DMS79 (cell line): ENCODE measurements at places on chromosomes 16 and 17.

- DNase-seq: no peak
Measured at GRCh38 chr16:61858988-61859387, 177.2 kb downstream of the CDH8 start.

GRCh38 chr16:2816751-2817339, at the start of gene PRSS21:
Gene PRSS21, plus strand, starts transcription at chr16:2817237. Its CDS starts 32 bp downstream, at chr16:2817269.
- no peak for DNase-seq

GRCh38 chr17:55734128-55734781, 11.6 kb upstream of the TMEM100 start:
- DNase-seq: no peak

DNA sequence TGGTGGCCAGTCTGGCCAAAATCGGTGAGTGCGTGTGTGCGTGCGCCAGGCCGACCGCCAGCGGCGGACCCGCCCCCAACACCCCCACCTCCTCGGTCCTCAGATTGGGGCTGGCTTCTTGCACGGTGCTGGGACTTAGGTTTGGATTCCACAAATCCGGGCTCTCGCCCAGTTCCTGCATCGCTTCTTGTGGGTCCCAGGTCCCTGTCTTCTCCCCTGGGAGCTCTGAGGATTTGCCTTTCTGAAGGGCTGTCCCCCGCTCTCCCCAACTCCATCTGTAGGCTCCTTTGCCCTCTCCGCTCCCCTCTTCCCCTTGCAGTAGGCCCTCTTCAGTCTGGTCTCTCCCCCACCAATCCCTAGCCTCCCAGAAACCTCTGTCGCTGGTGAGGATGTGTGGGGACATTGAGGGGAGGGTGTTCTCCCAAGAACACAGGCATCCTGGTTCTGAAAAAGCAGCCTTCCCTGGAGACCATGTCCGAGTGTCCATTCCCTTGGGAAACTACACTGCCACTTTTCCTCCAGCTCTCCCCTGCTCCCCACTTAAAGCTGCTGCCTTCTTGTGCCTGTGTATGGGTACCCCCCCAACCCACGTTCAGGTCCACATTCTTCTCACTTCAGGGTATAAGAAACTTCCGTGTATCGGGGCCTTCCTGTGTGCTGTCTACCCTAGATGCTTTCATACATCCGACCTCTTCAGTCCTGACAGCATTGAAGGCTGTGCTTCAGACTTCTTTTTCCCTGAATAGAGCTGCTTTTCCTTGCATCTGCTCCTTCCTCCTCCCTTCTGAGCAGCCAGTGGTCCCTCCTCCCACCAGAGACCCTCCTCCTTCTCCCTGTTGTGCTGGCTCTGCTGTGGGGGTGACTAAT, 632 bp downstream of the SLC9A5 start:
- DNase-seq: no peak

GRCh38 chr16:3861808-3862451, 18.6 kb downstream of the CREBBP start:
- DNase-seq: no peak

DNA sequence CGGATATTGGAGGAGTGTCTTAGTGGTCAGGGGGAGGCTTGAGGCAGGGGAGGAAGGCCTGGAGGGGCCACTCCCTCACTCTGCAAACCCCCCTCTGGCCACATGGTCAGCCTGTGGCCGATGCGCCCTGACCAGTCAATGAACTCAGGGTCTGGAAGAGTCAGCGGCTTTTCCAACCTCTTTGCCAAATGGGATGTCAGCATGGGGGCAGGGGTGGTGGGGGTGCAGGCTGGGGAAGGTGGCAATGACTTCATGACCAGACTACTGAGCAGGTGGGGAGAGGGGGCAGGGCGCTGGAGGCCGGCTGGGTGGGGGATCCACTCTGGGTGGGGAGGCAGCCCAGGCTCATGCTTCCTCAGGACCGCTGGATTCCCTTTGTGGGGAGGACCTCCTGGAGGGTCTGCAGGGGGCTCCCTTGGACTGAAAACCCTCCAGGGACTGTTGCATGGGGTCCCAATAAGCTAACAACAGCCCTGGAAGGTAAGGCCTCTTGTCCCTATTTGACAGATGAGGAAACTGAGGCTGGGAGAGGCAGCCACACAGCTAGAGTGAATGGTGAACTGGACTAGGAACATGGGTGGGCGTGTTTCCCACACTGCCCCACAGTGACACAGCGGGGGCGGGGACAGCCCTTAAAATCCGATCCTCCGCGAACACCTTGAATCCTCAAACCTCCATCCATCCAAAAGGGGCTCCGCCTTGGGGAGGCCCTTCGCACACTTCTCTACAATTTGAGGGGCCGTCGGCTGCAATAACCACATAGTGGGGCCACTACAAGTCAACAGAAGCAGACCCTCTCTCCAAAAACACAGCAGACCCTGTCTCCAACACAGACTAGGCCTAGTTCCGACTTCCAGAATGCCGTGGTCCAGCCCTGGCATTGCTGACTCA, 81.0 kb upstream of the TOB1 start:
- no peak for DNase-seq

DNA sequence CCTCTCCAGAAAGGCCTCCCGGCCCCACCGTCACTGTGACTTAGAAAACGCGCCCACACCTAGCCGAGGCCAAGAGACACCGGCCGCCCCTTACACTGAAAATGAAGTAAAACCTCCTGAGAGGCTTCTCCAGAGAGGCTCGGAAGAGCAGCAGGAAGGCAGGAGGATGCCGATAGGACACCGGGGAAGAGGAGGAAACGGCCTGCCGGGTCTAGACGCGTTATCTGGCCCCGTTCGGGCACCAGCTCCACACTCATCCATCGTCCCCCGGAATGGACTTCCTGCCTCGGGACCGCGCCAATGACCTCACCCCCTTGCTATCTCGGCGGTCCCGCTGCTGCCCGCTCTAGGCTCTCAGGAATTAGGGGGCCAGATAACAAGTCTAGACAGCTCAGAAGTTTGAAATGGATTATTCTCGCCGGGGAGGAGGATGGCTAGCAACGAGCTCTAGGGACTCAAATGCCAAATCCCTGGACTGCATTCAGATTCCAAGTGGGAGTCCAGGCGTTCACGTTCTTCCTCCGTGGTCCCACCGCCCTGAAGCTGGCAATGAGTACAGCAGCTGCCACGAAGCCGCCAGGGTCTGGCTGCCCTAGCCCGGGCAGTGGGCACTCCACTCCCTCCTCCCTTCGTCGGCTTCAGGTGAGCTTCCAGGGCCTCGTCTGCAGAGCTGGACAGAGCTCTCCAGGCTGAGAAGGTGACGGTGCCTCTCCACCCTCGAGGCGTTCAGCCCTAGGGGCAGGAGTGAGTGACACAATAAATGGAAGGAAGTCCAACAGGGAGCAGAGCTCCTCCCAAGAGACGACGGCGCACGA, 350.9 kb downstream of the FOXL1 start:
- no peak for DNase-seq

DNA sequence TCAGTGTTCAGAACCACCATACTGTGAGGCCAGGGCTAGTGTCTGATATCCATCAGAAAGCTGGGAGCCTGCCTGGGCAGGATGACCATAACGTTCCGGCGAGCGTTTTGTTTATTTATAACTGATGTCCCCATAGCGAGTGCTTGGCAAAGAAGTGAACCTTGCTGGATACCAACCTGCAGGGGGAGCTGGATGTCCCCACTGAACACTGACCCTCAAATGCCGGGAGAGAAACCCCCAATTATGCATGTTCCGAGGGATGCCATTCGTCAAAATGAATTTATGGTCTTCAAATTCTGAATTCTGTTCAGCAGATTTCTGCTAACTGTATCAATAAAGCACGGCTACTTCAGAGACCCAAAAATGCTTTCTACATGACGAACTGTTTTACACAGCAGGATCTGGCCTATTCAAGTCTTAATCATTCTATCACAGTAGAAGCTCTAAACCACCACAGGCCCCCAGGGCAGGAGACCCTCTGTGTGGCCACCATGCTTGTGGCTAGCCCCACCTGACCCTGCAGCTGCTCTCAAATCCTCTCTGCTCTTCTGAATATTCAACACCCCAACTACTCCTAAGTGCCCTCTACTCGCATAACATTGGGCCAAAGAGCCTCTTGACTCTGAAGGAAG, 15.2 kb downstream of the MED24 start:
- DNase-seq: peak; percentile 97

DNA sequence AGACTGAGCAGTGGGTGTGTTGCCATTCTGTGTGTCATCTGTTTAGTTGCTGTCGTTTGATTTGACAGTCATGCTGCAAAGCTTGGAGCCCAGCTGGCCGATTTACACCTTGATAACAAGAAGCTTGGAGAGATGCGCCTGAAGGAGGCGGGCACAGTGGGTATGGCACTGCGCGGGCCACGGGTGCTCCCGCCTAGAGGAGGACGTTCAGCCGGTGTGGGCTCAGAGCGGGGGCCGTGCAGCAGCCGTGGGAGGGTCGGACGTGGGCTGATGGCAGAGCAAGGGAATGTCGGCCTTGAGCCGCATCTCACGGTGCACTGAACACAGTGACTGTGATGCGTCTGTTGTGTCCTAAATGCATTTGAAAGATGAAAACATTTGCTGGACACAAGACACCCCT, 3.7 kb downstream of the FN3KRP start:
- DNase-seq: no peak

GRCh38 chr17:4540687-4541327, 14.4 kb downstream of the MYBBP1A start:
- no peak for DNase-seq

DNA sequence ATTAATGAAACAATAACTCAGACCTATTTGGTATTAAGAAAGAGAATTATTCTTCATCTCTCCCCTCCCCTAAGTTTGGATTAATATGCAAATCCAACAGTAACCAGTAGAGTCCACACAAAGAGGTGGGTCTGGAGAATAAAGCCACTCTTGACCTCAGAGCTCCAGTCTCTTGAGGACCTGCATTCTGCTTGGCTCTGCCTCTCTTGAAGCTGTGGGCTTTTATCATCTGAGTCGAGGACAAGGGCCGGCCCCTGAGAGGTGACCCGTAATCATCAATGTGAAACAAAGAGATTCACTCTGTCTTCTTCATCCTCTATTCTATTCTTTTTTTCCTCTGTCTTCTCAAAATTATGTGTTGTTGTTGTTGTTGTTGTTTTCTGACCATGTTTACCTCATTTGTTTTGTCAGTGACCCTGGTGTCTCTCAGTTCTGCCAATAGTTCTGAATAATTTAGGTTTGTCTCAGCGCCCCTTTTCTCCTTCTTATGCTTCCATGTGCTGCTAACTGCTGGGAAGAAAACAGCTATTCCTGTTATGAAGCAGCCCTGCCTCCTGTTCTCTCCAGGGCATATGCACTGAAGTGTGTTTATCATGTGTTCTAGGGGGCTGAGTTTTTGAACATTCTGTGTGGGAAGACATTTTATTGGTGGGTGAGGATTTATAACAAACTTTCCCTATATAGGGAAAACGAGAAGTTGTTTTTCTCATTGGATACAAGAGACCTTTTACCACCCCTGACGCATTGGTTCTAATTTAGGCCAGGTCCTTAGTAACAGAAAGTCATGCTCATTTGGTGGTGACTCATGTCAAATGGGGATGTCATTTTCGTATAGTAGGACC, 135.8 kb downstream of the TRIM37 start:
- no peak for DNase-seq

- no peak for DNase-seq
Measured at GRCh38 chr17:40130352-40131042, 8.7 kb downstream of the MSL1 start.

GRCh38 chr17:48590607-48591161, 643 bp upstream of the HOXB3 start:
- no peak for DNase-seq

DNA sequence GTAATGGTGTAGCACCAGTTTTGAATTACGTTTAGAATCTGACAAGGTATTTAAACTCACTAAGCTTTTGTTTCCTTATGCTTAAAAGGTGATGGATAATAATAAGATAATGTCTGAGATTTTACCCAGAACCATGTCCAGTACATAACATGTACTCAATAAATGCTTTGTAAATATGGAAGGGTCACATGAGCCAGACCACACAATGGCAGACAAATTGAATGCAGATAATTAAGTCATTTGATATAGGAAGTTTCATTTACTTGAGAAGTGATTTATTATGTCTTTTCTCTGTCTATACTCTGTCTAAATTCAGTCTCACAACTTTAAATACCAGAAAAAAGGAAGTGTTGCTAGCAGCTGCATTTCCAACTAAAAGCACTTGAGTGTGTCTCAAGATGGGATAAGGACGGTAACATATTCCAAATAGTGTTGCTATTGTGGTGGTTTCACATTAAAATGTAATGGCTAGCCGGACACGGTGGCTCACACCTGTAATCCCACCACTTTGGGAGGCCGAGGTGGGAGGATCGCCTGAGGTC, 52.5 kb upstream of the DHX40 start:
- DNase-seq: no peak

GRCh38 chr16:89024546-89025060, 47.6 kb upstream of the CBFA2T3 start:
- DNase-seq: no peak

GRCh38 chr16:67383284-67383683, 10.0 kb downstream of the TPPP3 start:
- no peak for DNase-seq

GRCh38 chr16:75537776-75538175, 1.9 kb upstream of the CHST5 start:
- DNase-seq: no peak

DNA sequence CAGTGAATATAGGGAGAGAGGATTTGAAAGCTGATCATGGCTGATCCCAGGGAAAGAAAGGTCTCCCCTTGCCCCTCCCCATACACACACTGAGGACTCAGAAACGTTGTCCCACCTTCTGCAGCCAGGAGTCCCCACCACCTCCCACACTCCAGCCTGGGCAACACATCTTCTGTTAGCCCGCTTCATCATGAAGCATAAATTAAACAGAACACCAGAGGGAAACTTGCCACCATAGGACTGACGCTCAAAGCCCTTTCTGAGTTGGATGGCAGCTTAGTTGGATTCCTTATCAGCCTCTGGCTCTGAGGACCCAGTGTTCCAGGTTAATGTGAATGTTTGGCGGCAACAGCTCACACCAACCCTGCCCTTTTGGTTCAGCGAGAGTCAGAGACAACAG, 33.9 kb downstream of the ARHGAP27 start:
- DNase-seq: no peak

- DNase-seq: no peak
Measured at GRCh38 chr17:43812396-43813265, 20.3 kb downstream of the MPP3 start.

GRCh38 chr17:81435652-81436293, 40.5 kb downstream of the BAHCC1 start:
- no peak for DNase-seq

GRCh38 chr16:11583166-11583565, 3.6 kb downstream of the LITAF start:
- DNase-seq: no peak

DNA sequence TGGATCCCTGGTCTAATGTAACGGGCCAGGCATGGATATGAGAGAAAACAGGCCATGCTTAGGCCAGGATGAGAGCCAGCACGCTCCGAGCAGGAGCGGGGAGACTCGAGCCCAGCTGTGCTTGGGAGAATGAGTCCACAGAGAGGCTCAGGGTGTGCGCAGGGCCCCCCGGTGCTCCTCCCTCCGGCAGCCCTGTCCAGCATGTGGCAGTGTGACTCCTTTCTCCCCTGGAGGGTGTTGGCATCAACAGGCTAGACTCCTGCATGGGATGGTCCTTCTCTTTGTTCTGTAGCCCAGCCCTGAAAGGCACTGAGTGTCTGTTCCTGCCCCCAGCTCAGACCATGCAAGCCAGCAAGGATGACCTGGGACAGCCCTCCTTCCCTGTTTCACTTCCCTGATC, 23.4 kb downstream of the PGS1 start:
- no peak for DNase-seq

- DNase-seq: no peak
Measured at GRCh38 chr17:1789936-1790335, 28.1 kb downstream of the SERPINF1 start.

GRCh38 chr16:85657996-85658395, 30.8 kb downstream of the GINS2 start:
- no peak for DNase-seq
